NCI-H1930 (cell line): ENCODE measurements at places on chromosomes 12 and 14.

GRCh38 chr14:67710209-67710608 is 8.5 kb downstream of the RDH12 start:
- no peak for DNase-seq

DNA sequence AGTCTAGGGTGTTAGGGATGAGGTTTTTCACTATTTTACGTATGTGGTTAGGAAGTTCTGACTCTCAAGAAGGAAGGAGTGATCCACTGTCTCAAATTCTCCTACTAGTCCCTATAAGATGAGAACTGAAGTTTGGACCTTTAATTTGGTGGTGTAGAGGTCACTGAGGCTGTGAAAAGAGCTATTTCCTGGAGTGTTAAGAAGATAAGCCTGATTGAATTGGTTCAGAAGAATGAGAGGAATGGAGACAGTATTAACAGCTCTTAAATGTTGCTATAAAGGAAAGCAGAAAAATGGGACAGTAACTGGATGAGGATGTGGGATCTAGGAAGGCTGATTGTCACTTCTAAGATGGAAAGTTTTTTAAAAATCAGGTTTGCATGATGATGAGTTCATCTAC is 57.6 kb downstream of the CNTN1 start:
- DNase-seq, result no peak

GRCh38 chr12:113990250-113991223 is 24.4 kb upstream of the RBM19 start:
- no peak for DNase-seq

DNA sequence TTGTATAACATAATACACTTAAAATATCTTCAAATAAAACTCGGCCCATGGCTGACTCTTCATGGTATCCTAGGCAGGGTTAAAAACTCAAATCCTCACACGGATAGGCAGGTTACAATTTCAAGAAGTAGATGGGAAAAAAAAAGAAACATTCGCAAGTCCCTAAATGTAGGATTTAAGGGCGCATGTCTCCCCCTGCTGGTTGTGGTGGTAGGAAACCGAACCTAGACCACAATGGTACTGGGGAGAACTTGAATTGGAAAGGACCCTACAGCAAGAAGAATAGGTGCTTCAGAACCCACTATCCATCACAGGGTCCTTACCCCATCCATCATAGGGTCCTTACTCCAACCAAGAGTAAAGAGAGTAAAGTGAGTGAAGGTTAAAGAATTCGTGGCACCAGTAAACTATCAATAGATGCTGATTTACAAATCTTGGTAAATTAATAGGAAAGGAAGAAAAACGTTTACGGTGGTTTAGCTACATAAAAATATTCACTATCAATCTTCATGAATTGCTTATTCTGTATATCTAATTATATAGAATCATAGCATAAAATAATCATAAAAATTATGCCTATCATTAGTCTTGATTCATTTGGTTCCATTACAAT is 3.3 kb upstream of the CIPC start:
- DNase-seq, result peak; percentile 68

- no peak for DNase-seq
These were observed 28.1 kb upstream of the TTC7B start for GRCh38 chr14:90844321-90844720.

DNA sequence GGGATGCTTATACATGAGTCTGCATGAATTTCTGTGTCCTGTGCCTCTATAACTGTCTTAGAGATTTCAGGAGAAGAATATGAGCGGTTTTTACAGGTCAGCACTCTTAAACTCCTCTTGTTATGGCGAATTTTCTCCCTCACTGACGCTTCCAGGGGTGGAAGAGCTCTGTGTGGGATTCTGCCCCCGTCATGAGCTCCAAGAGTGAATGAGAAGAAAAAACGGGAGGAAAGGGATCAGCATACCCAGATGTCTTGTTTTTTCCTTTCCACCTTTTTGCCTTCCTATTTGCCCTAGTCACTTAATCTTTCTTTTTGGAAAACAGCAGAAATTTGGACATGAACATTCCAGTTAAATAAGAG is 651 bp downstream of the PFKM start:
- DNase-seq, result no peak

- no peak for DNase-seq
These were observed 4.9 kb downstream of the DDX54 start for GRCh38 chr12:113180333-113180732.

DNA sequence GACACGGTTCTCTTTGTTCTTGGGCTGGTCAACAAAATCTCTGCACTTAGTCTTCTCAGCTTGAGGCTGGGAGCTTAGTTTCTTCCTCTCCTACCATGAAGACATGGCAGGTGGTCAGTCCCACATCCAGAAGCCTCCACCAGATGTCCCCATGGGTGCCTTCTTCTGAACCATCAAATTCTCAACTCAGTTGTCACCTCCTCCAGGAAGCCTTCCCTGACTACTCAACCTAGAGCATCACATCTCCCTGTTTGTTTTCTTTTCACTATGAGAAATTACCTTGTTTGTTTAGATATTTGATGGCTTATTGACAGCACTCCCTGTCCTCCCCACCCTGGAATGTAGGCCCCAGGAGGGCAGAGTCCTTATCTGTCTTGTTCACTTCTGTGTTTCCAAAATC is 84.4 kb downstream of the TBX5 start:
- DNase-seq, result no peak

DNA sequence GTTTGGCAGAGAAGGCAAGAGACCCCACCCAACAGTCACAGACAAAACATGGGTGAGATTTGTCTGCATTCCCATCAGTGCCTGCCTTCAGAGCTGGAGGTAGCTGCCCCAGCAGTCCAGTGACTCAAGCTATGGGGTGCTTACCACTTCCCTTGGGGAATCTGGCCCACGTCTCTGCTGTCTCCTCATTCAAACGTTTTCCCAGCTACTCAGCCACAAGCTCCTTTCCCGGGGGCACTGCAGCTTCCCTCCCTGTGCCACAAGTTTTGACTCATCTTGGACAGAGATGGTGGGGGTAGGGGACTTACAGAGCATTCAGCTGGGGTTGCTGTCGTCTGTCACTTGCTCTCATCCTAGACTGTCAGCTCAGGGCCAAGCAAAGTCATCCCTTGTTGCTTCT is 66.6 kb downstream of the FBXL14 start:
- DNase-seq, result no peak

GRCh38 chr14:21852061-21852664 is 178.5 kb upstream of the OR4E1 start:
- DNase-seq, result peak; percentile 13
